Stimulated activated CD4-positive, alpha-beta T cell treated with anti-CD3 and anti-CD28 coated beads, Interleukin-1b, Interleukin-23, amount 100 ng/mL, for 48 hours (primary cell): ENCODE measurements at places on chromosomes 2 and 18.

GRCh38 chr2:166344286-166345113, 31.2 kb downstream of the SCN9A start:
- DNase-seq: no peak

- no peak for DNase-seq
Measured at GRCh38 chr2:151728804-151729414, 5.4 kb downstream of the NEB start.

DNA sequence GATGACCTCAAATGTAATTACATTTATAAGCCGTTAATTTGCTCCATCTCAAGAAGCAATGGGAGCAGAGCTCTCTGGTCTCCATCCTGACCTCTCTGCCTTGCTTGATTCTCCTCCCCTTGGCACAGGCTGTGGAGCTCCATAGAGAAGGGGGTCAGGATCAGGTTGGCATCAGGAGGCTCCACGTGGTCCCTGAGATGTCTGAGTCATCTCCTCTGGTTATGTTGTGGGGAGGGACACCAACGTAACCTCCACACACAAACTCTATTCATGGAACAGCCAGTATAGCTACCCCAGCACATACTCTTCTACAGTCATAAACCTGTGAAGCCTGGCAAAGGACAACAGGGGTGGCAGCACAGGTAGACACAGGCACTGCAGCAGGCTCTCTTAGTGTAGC, 29.0 kb downstream of the TRABD2A start:
- no peak for DNase-seq

GRCh38 chr18:79329786-79330185, 65.9 kb upstream of the NFATC1 start:
- DNase-seq: no peak

DNA sequence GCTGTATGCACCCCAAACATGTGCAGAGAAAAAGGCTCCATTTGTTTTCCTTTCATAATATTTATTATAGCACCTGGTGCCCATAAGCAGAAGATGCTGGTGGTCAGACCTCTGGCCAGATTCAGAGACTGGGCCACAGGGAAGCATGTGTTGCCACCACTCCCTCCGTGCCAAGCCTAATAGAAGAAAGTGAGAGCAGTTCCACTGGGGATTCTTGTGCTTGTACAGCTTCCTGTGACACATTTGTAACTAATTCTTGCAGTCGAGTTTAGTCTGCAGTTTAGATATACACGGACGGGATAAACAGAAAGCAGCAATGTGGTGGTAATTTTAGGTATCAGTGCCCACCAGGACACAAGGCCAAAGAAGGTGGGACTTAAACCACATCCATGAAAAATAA, 135.4 kb upstream of the PIEZO2 start:
- DNase-seq: no peak

GRCh38 chr18:22999212-22999611, 66.1 kb downstream of the RBBP8 start:
- DNase-seq: no peak

- DNase-seq: no peak
Measured at GRCh38 chr2:116692988-116693387, 1121.5 kb upstream of the DDX18 start.

DNA sequence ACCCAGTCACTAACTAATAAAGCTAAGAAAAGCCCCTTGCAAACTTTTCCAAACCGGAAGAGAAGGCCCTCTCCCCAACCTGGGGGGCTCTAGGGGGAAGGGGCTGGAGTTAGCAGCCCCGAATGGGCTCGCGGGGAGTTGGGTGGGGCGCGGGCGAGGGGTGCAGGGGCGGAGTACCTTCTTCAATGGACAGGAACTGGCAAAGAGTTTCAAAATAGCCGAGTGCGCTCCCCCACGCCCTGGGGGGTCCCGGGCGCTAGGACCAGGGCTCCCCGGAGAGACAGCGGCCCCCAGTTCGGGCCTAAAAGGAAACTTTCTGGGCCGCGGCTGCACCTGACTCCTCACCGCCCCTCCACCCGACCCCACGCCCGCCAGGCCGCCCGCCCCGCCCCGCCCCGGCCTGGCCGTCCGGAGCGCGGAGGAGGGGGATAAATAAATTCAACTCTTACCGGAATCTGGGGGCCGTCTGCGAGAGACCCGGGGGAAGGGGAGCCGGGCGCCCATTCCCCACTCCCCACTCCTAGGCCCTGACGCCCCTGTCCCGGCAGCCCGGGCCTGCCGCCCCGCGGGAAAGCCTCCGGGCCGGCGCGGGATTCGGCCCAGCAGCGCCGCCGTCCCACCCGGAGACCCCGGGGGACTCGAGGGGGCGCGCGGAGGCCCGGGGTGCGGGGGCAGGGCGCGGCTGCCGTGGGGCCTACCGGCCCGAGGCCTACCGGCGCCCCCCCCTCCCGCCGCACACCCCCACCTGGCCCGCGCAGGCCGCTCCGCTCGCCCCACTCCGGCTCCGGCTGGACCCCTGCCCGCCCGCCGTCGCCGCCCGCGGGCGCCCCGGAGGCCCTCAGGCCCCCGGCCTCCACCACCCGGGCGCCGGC, 868 bp downstream of the INO80D start:
- peak; percentile 16 for DNase-seq

GRCh38 chr2:75290600-75291150, 91.4 kb upstream of the TACR1 start:
- no peak for DNase-seq

- no peak for DNase-seq
Measured at GRCh38 chr2:150789376-150789905, 302.0 kb upstream of the RND3 start.

DNA sequence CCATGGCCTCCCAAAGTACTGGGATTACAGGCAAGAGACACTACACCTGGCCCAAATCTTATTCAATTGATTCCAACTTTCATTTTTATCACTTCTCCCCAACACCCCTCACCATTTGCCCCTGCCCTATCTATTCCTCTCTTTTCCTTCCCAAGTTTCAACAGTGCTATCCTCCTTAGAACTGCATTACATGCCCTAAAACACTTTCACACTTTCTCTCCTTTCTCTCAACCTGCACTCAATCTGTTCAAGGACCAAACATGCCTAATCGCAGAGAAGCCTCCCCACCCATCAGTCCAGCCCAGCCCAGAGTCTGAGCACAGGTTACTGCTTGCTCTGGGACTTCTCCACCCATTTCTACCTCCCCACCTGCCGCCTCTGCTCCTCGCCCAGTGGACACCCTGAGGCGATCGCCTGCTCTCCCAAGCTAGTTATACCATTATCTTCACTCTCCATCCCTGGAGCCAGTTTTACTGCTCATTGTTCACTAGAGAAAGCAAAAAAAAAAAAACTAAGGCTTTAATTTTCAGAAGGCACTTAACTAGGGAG, 23.7 kb upstream of the DSG1 start:
- DNase-seq: no peak

DNA sequence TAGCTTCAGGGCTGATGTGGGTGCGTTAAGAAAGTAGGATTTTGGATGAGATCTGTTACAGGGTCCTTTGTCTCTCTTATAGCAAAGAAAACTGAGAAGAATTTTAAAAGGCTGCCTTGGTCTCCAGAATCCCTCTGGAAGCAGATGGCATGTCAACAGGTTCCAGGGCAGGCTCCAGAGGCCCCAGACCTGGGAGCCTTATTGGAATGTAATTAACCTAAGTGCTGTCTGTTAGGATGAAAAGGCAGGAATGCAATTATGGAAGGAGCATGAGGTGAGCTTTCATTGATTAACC, 97.2 kb upstream of the PKDCC start:
- DNase-seq: no peak

DNA sequence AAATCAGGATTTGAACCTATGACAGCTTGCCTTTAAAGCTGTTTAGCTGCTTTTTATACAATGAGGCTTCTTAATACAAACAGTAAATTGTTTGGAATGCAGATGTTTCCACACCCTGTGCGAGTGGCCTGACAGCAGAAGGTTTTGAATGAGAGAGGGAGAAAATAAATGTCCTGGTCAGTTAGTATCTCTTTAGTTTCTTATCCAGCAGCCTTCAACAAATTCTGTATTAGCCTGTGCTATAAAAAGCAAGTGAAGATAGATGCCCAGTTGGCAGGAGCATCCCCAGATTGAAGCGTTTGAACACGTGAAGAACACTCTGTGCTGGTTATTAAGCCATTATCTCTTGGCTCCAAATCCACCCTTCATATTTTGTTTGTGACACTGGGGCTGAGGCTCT, 70.6 kb downstream of the CERS6 start:
- DNase-seq: no peak

DNA sequence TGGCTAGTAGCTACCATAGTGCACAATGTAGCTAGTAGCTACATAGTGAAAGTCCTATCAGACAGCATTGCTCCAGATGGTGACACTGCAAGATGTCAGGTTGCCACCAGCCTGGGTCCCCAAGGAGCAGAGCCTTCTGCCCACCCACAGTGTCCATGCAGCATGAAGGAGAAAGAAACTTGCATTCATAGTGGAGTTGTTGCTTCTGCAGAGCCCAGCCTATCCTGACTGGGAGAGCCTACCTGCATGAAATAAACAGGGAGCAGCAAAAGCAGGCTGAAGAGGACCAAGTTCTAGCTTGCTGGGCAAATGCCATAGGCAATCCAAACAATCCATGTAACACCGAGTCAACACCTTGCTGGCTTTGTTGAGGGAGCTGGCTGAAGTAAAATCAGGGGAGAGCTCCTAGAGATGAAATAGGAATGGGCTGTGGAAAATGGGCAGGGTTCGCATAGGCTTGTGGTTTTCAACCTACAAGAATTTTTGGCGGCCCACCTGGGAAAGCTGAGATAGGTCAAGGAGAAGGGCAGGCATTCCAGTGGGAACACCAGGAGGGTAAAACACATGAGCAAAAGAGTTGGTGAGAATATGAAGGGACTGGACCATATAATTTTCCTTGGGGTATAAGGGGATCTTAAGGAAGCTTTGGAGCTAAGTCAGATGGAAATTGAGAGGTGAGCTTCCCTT, 195.8 kb downstream of the CYP26B1 start:
- no peak for DNase-seq

DNA sequence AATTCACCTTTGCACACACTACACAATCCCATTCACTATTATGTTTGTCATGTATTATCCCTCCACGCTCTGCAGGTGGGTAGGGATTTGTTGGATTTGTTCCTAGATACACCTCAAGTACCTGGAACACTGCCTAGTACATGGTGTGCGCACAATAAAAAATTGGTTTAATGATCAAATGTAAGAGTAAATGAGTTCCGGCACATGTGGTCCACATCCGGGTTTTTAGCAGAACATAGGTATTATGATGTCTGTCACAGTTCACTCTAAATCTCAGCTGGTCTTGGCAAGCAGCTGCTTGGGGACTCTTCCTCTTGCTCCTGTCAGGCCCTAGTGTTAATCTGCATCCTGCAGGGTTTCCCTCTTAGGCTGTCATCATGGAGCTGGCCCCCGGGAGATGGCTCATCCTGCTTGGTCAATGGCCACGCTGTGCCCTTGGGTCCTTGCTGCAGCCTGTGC, 21.8 kb upstream of the IL1R1 start:
- DNase-seq: no peak

DNA sequence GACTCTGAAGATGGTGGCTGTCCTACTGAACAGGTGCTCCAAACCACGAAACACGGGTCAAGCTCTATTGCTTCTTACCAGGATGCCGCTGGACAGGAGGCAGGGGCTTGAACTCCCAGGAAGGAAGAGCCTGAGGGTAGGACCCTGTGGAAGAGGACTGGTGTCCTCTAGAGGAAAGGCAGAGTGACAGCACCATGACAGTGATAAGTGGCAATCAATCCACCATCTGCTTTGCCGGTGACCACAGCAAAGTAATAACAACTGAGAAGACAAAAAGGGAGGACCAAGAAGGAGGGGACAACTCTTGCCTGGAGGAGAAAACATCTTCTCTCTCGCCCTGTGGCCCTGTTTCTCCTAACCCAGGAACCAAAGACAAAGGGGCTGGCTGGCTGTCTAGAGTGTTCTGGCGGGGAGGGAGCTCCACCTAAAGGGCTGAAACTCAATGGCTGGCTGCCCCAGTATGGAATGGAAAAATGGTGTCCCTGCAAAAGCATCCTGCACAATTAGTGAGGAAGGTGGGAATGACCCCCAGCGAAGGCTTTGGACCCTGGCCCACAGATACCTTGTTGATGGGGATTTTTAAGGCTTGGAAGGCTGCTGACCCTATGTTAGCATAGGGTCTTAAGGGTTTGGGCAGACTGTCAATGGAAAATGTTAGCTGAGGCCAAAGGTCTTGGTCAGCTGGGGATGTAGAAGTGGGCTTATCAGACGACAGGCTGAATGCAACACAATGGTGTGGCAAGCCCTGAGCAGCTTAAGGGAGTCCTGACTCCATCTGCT, 35.4 kb downstream of the PROC start:
- no peak for DNase-seq

GRCh38 chr18:3593381-3593903, 143.5 kb downstream of the TGIF1 start:
- no peak for DNase-seq

GRCh38 chr2:99571021-99571420, 81.2 kb upstream of the REV1 start:
- no peak for DNase-seq
